Urothelium cell line (cell line): ENCODE measurements at places on chromosomes 4 and X.

DNA sequence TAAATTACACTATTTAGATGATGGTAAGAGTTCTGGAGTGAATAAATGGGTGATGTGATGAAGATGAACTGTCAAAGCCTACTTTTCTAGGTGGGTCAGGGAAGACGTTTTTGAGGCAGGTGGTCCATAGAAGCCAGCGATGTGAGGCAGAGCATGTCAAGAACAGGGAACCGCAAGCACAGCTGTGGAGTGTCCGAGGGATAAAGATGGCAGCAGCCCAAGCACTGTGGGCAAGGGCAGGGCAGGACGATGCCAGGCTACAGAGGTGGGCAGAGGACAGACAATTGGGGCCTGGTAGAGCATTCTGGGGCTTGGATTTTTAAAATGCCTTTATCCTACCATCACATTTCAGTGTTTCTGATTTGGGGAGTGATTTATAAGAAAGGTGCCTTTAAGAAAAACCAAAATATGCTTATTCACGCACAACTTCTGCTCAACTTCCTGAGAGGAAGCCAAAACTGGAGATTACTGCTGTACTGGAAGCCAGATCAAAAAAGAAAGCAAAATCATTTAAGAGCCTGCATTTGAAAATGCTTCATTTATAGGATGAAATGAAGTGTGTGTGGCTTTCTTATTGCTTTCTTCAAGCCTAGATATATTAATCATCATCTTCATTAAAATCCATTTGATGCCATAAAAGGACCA lies 119.0 kb upstream of the WDR17 start:
- DNase-seq = no peak

GRCh38 chrX:154542723-154543424 lies 3.8 kb downstream of the G6PD start:
- no peak for DNase-seq

DNA sequence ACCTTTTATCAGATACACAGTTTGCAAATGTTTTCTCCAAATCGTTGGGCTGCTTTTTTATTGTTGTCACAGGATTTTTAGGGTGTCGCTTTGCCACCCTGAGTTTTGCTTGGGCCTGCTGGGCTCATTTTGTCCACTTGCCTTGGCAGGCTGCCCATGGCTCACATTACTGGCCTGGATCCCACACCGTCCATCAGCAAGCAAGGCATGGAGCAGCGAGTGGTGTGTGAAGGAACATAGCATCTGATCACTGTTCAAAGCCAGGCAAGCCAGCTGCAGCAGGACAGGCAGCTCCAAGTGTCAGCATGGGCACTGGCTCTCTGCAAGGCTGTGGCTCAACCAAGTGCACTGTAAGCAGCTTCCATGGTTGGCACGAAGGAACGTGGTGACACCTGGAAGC lies 261.4 kb upstream of the TECRL start:
- DNase-seq = no peak

- no peak for DNase-seq
Observed at GRCh38 chr4:47061435-47061834, 30.1 kb downstream of the GABRB1 start.

DNA sequence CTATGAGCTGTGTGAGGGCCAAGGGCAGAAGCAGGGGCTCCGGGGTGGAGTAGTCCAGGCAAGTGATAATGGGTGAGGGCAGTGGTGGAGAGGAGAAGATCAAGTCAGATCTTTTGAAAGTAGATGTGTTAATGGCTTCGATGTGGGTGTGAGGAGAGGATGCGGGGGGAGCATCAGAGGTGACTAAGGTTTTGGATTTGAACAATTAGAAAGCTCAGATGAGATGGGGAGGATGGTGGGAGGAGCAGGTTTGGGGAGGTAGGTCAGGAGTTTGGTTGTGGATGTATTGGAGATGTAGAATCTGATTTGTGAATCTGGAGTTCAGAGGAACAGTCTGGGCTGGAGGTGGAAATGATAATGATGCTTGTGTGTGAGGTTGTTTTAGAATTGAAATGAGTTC lies 4.6 kb downstream of the FTSJ1 start:
- DNase-seq = no peak

- no peak for DNase-seq
Observed at GRCh38 chr4:153170407-153170806, 33.8 kb upstream of the TRIM2 start.

DNA sequence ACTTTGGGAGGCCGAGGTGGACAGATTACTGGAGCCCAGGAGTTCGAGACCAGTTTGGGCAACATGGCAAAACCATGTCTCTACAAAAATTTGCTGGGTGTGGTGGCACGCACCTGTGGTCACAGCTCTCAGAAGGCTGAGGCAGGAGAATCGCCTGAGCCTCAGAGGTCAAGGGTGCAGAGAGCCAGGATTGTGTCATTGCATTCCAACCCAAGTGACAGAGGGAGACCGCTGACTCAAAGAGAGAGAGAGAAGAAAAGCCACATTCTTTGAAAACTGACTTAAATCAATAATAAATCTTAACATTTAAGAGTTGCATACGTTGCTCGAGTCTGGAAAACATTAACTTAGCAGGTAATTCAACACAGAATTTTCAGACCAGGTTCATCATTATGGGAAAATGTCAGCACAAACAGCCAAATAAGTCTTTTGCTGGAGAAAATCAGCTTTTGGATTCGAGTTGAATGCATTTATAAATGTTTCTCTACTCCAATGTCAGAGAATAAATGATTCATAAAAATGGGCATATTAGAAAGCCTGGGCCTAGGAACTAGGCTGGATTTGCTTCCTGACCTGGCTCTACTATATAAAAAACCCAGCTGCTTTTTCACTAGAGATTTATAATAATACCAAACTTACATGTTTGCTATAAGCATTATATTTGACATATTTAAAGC lies 68.3 kb upstream of the RBPJ start:
- DNase-seq = no peak

- no peak for DNase-seq
Observed at GRCh38 chr4:41644288-41644914, 104.1 kb downstream of the PHOX2B start.

DNA sequence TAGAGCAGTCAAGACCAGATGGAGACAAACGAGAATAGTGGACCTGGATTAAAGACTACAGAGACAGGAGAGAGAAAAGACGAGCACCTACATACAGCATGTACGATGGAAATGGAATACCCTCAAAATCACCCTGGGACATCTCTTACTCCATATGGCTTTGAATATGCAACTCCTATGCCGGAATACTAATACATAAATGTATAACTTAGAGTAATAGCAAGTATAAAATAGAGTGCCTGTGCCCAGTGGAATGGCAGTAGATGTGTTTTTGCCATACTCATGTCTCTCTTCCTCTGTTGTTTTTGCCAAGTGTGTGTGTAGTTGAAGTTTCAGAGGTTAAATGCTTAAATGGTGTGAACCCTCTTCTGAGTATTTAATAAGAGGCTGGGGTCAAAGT lies 39.8 kb upstream of the LIMCH1 start:
- DNase-seq = no peak

- DNase-seq = no peak
Observed at GRCh38 chr4:125352521-125352920, 37.8 kb downstream of the FAT4 start.

GRCh38 chr4:74161666-74162450 lies 3.9 kb downstream of the MTHFD2L start:
- no peak for DNase-seq

- DNase-seq = no peak
Observed at GRCh38 chr4:147658501-147658900, 25.5 kb downstream of the PRMT9 start.

GRCh38 chr4:81648576-81649275 lies 177.0 kb upstream of the RASGEF1B start:
- no peak for DNase-seq

- peak; percentile 2 for DNase-seq
Observed at GRCh38 chr4:15653864-15654592, 1.1 kb downstream of the FBXL5 start.

DNA sequence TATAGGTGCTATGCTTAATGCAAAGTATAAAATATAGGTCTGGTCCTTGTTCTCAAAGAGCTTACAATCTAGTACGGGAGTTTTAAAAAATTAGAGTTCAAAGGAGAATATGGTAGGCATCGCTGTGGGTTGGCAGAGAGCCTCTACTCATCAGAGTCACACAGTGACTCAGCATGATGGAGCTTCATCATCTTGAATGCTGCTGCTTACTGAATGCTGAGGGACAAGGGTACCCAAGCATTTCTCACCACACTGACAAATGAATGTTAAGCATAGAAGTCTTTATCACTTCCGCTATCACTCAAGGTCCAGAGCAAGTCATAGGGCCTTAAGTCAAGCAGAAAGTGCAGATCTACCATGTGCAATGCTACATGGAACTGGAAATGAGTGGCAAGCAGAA lies 268.6 kb upstream of the IGFBP7 start:
- no peak for DNase-seq

DNA sequence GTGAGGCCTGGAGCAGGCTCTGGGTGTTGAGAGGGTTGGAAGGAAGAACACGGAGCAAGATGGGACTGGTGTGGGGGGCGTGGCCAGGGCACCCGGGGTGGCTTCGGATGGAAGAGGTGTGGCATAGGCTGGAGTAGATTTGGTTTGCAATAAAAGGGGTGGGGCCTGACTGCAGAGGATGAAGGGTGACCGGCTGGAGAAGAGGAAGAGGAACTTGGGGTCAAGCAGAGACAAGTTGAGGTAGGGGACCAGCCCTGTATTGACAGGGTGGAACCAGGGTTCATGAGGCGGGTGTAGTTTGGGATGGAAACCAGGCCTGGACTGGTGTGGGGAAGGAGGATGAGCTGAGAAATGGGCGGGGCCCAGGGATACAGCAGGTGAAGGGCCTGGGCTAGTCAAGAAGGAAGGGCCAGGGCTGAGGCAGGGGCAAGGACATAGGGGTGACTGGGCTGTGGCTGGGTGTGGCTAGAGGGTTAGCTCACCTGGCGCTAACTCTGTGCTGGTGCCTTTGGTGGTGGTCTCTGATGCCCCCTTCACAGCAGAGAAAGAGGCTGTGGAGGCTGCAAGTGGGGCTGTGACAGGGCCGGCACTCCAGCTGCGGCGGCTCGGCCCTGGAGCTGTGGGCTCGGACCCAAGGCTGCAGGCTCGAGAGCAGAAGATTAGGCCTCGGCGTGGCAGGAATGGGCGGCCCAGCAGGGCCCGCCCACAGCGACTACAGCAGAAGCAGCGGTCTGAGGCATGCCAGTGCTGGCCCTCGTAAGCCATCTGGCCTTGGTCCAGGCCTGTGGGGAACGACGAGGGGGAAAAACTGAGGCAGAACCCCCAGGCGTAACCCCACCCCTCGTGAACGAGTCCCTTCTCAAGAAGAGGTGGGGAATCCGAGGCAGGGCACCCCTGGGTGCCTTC lies 5.0 kb downstream of the PLP2 start:
- DNase-seq = no peak

DNA sequence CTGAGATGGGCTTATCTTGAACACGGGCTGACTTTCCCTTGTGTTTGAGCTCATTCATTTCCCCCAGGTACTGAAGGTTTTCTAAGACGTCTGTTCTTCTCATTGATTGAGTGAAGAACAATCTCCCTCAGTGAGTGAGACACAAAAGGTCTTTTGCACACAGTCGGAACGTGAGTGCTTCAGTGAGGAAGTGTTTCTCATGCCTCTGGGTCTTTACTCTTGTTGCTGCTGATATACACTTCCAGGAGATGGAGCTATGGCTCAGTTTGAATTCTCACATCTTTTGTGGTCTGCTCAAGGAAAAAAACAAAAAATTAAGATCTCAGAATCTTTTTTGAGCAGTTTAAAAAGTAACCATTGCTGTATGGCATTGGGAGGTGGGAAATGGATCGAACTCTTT lies 981.9 kb upstream of the TENM3 start:
- peak; percentile 27 for DNase-seq

DNA sequence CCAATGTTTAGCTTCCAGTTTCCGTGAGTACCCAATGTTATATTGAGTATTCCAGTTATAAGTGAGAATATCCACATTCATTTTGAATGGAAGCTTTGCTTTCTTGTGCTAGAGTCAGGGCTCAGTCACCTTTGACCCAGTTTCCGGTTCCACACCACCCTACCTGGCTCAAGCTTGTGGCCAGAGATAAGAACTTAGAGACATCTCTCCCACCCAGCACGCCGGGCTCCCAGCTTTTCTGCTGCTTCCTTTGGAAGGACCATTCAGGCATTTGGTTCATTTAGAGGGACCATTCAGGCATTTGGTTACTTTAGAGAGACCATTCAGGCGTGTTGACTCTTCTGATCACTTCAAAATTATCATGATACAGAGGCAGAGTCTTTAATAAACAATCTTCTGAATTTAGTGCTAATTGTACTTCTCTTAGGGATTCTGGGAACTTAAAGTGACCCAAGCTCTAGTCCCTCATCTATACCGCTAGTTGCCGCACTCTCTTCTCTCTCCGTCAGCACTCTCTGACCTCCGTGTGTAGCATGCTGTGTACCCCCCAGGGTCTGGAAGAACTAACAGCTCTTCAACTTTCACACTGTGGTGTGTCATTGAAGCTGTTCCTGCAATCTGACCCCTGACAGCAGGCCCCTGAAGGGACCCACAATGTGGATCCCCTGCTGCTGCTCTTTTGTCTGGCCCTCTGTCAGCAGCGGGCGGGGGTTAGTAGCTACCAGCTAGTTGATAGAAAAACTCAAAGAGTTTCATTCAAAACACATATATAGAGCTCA lies 943.1 kb downstream of the ARAP2 start:
- DNase-seq = no peak

- DNase-seq = no peak
Observed at GRCh38 chr4:155734065-155734464, 24.8 kb upstream of the GUCY1B1 start.

- DNase-seq = no peak
Observed at GRCh38 chrX:108257556-108257955, 166.0 kb downstream of the ATG4A start.

DNA sequence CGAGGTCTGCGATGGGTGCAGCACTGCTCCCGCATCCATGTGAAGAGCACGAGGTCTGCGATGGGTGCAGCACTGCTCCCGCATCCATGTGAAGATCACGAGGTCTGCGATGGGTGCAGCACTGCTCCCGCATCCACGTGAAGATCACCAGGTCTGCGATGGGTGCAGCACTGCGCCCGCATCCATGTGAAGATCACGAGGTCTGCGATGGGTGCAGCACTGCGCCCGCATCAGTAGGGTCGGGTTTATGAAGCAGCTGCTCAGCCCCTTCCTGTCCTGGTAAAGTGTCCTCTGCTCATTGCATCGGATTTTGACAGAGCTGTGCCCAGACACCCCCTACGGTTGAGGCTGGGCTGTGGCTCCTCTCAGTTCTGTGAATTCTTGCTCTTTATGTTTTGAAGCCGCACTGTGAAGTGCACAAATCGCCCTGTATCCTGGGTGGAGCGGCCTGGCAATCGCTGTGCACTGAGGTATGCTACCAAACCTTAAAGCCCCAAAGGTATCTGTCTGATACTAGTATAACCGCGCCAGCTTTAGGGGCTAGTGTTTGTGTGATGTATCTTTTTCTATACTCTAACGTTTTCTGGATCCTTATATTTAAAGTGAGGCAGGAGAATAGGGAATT lies 98.7 kb downstream of the CPZ start:
- no peak for DNase-seq

GRCh38 chr4:2961811-2962441 lies 1.3 kb downstream of the NOP14 start:
- DNase-seq = no peak
